ENCODE measurements at places on chromosomes 4 and X. TPM values are rescaled to one million over a fixed set of nuclear protein-coding genes. Genes with fewer than 3 reads are reported as not detected.

ETDB gene
- not detected for total RNA-seq

ADH7 gene
- 2.0 TPM for total RNA-seq

NPNT gene
- 0.29 TPM for total RNA-seq

CENPVL2 gene
- not detected for total RNA-seq

ZCCHC4 gene
- 16.9 TPM for total RNA-seq

DACH2 gene
- total RNA-seq, result not detected

VCX gene
- not detected for total RNA-seq

TMEM271 gene
- not detected for total RNA-seq

GUCY1B1 gene
- total RNA-seq, result 54.5 TPM

CT47C1 gene
- not detected for total RNA-seq

C4orf36 gene
- total RNA-seq, result 3.1 TPM

SRPK3 gene
- 0.58 TPM for total RNA-seq

ABCG2 gene
- 1.0 TPM for total RNA-seq

TMEM184C gene
- 62.7 TPM for total RNA-seq

TSPAN5 gene
- total RNA-seq, result 109 TPM

MCF2 gene
- 0.15 TPM for total RNA-seq

EMCN gene
- 0.29 TPM for total RNA-seq

TMPRSS11D gene
- under 0.01 TPM for total RNA-seq

IGSF1 gene
- not detected for total RNA-seq

HERC5 gene
- total RNA-seq, result 6.0 TPM

CYTL1 gene
- 0.15 TPM for total RNA-seq

UVSSA gene
- total RNA-seq, result 15.4 TPM

AFM gene
- total RNA-seq, result not detected

CT45A5 gene
- total RNA-seq, result not detected

VCX3B gene
- total RNA-seq, result not detected

BTC gene
- 1.2 TPM for total RNA-seq

MAGEA9B gene
- not detected for total RNA-seq

PYURF gene
- 54.6 TPM for total RNA-seq

EGF gene
- total RNA-seq, result 1.0 TPM

PNMA5 gene
- total RNA-seq, result not detected

TRIM75 gene
- total RNA-seq, result not detected

SPRY1 gene
- 16.5 TPM for total RNA-seq

HELT gene
- total RNA-seq, result not detected

DAPP1 gene
- total RNA-seq, result not detected

PLXNB3 gene
- 6.1 TPM for total RNA-seq

PAGE4 gene
- total RNA-seq, result not detected

STARD8 gene
- 7.3 TPM for total RNA-seq

GAGE12J gene
- total RNA-seq, result not detected

EPGN gene
- total RNA-seq, result 0.17 TPM

GAGE1 gene
- not detected for total RNA-seq

CT47B1 gene
- total RNA-seq, result not detected

CITED1 gene
- total RNA-seq, result not detected

MAP7D2 gene
- under 0.01 TPM for total RNA-seq

All from smooth muscle cell of trachea (primary cell).